ENCODE measurements at places on chromosomes 3 and 15.

DNA sequence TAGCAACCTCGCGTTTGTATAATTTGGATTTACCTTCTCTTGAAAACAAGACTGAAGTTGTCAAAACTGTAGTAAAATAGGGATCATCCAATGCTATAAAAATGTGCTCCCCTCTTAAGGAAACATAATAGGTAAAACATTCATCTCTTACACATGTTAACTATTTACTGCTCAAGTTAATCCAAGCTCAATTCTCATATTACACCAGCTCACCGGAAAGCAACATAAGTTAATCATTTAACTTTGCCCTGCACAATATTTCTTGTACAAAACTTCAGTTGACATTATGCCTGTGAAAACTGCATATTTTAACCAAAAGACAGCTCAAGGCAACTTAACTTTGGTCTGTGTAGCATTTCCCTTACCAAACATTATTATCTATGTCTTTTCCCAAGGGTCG is 634.2 kb downstream of the NAALADL2 start:
- DNase-seq, result peak; percentile 4

GRCh38 chr15:35060591-35060990 is 24.5 kb downstream of the NANOGP8 start:
- no peak for DNase-seq

DNA sequence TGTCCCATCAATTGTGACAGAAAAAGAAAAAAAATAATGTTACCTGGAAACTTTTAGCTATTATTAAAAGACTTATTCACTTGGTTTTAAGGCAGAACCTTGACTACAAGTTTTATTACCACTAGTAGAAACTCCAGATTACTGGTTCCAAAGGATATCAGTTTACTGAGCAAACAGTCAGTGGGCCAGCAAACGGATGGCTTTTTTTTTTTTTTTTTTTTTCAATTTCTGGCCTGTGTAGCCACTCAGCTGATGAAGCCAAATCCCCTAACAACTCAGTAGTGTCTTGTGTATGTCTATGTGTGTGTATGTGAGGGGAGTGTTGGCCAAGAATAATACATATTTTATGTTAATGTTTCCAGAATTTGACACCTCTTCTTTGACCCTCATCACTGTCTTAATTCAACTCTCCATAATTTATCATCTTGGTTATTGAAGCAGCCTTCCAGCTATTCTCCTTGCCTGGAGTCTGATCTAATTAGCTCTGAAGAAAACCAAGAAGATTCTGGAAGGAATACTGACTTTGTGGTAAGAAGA is 724.9 kb downstream of the NSUN3 start:
- DNase-seq, result no peak

- DNase-seq, result no peak
Measured at GRCh38 chr15:59997070-59997701, 6.9 kb upstream of the FOXB1 start.

DNA sequence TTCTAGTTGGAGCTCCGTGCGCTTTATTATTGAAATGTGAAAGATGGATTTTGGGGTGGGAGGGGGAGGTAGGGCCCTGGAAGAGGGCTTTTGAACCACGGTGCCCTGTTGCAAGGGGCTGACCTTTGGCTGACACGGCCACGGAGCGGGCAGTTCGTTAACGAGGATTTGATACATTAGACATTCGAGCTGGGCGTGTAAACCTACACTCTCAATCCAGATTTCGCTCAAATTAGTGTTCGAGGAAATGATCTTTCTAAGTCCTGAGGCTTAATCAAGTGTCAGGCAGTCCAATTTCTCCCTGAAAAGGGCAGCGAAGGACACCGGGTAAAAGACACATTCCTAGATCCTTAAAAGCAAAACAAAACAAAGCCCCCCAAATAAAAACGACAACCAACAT is 13.0 kb downstream of the ZIC1 start:
- no peak for DNase-seq

DNA sequence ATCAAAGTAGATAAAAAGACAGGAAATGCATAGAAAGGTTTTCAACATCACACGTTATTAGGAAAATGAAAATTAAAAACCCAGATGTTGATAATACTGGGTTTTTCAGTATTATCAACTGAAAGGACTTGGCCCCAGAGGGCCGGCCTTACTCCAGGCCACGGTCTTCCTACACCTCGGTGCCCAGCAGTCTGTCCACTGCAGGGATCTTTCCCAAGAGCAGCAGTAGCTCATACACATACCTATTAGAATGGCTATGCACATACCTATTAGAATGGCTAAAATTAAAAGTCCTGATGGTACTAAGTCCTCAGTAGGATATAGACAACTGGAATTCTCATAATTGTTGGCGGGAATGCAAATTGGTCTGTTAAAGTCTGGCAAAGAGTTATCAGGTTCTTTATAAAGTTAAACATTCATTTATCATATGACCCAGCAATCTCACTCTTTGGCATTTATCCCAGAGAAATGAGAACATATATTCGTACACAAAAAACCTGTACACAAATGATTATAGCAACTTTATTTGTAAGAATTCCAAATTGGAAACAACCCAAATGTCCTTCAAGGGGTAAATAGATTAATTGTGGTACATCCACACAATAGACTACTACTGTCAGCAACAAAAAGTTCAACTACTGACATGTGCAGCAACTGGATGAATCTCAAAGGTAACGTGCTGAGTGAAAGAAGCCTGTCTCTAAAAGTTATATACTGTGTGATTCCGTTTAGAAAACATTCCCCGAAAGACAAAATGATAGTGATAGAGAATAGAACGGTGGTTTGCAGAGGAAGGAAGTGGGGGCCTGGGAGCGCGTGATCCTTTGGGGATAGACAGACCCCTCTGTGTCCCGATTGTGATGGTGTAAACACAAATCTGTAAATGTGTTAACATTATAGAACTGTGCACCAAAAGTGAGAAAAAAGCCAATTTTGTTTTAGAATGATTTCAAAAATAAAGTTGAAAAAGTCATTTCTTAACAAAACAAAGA is 62.3 kb downstream of the MCTP2 start:
- DNase-seq, result no peak

- no peak for DNase-seq
Measured at GRCh38 chr3:169215461-169216352, 447.8 kb downstream of the MECOM start.

DNA sequence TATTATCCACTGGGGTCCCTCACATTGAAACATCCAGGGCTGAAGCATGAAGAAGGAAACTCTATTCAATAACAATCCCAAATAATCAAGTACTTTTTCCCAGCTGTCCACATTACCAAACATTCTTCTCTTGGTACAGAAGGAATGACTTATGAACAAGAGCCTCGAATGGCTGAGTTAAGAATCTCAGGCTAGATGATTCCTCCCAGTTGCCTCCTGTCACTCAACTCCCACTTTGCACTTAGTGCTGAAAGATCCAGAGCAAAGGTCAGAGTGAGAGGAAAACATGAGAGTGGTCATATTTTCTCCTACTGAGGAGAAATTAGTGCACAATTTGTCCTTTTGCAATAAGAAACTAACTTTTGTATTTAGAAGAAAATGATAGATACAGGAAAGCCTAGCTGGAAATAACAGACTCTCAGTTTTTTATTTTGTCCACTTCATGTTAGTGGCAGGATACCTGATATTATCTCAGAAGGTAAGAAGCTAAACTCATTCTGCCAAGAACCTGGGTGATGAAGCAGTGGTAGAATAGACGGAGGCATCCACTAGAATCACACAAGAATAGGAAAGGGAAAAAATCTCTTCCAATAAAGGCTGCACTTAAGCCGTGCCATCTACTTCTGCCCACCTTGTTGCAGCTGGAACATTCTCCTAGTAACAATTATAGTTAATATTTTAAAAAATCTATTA is 46.2 kb downstream of the GADL1 start:
- DNase-seq, result peak; percentile 11

DNA sequence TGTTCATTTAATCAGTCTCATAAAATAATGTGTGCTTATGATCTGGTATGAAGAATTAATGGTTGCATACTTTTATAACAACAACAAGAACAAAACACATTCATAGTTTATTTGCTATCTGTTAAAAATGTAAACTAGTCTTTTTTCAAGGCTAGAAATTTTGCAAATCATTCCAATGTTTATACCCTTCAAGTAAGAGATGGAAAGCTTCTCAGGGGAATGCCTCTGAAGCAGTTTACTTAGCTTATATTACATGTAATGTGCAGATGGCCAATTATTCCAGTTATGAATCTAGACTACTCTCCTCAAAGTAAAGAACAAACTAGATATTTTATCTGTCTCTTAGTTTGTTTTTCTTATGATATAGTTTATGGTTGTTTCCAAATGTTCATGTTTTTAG is 575.4 kb downstream of the NAALADL2 start:
- peak; percentile 61 for DNase-seq

DNA sequence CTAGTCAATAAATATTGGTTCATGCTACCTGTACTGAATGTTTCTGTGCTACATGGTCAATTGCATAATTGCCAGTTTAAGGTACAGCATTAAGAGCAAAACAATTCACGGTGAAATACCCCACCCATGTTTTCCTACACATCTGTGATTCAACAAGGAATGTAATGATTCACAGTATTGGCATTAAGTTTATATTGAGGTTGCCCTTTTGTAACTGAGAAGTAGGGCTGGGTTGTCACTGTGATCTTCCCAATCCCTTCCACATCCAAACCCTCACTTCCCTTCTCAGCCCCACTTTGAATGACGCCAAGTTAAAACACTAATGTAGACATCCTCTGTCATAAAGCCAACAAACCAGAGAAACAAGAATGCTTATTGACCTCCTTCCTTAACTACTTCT is 112.0 kb upstream of the TJP1 start:
- peak; percentile 60 for DNase-seq

DNA sequence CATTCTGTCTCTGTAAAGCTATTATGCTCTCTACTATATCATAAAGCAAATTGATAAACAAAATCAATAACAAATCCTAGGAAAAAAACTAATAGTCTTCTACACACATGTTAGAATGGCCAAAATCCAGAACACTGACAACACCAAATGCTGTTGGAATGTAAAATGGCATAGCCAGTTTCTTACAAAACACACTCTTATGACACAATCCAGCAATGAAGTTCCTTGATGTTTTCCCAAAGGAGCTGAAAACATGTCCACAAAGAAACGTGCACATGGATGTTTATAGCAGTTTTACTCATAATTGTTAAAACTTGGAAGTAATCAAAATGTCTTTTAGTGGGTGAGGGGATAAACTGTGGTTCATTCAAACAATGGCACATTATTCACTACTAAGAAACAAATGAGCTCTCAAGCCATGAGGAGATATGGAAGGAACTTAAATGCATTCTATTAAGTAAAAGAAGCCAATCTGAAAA is 32.7 kb downstream of the CADM2 start:
- DNase-seq, result no peak

DNA sequence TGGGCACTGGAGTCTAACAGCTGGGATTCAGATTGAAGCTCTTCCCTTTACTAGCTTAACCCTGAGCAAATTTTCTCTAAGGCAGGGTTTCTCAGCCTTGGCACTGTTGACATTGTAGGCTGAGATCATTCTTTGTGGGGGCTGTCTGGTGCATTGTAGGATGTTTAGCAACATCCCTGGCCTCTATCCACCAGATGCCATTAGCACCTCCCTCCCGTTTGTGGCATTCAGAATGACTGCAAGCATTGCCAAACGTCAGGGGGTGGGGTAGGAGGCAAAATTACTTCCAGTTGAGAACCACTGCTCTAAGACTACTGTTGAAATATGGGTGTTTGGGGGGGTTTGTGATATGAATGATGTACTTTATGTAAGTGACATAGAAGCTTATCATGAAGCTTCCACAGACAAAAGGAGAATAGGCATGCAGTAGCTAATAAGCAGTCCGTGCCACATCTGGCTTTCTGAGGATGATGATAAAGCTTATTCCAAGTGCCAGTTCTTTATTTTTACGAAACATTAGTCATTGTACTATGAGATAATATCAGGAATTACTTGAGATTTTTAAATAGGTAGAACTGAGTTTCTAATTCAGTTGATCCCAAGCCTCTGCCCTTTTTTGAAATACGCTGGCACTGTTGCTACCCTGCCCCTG is 39.3 kb downstream of the NKIRAS1 start:
- peak; percentile 94 for DNase-seq

DNA sequence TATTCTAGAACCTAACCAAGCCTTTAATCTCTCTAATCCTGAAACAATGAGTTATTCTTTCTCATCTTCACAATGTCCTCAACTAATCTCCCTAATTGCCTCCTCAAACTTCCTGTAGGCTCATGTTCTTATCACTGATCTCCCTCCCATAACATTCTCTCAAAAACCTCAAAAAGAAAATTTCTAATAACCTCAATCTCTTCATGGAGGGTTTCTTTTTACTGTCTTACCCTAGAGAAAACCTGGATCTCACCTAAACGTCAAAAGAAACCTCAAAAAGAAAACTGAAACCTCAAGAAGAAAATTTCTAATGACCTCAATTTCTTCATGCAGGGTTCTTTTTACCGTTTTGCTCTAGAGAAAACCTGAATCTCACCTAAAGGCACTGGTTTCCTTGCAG is 150.2 kb downstream of the GSK3B start:
- no peak for DNase-seq

DNA sequence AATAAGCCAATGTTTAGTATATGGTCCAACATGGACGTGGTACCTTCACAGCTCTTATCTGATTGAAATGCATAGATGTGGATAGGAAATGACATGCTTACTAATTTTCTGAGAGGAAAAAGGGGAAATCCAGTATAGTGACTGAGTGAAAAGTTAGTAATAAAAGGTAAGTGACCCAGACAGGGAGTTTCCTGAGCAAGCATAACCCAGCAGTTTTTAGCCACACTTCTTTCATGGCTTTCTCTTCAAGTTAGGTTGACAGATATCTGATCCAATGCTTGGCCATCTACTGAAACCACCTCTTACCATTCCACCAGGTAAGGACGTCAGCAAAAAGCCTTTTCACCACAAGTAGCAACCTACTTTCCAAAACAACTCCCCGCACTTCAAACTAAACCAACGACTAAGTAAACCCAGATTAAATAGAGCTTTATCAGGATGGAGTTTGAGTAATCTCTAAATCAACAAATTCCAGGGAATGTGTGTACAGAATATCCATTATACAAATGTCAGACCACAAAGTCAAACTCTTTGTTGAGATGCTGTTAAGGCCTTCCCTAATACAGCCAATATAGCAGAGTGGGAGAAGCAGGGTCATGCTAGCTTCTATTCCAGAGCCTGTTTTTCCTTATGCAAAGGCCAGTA is 329.7 kb downstream of the RORA start:
- DNase-seq, result no peak

DNA sequence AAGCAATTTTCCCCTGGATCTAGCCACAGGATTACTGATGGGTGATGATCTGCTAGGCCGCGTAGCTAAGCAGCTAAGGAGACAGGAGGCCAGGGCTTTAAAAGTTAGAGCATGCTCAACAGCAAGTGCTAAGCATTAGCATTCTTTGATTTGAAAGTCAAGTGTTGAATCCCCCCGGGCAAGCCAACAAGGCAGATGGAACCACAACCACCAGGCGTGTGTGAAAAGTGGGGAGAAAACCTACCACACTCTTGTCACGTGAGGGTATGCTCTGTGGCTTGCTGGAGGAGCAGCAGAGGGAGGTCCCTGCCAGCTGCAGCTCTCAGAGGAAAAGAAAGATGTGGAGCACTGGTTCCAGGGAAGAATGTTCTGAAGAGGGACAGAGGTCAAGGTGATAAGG is 20.9 kb downstream of the SLC51A start:
- no peak for DNase-seq
